ENCODE measurements at places on chromosomes 5 and 9. TPM values are rescaled to one million over a fixed set of nuclear protein-coding genes. Genes with fewer than 3 reads are reported as not detected.

DNA sequence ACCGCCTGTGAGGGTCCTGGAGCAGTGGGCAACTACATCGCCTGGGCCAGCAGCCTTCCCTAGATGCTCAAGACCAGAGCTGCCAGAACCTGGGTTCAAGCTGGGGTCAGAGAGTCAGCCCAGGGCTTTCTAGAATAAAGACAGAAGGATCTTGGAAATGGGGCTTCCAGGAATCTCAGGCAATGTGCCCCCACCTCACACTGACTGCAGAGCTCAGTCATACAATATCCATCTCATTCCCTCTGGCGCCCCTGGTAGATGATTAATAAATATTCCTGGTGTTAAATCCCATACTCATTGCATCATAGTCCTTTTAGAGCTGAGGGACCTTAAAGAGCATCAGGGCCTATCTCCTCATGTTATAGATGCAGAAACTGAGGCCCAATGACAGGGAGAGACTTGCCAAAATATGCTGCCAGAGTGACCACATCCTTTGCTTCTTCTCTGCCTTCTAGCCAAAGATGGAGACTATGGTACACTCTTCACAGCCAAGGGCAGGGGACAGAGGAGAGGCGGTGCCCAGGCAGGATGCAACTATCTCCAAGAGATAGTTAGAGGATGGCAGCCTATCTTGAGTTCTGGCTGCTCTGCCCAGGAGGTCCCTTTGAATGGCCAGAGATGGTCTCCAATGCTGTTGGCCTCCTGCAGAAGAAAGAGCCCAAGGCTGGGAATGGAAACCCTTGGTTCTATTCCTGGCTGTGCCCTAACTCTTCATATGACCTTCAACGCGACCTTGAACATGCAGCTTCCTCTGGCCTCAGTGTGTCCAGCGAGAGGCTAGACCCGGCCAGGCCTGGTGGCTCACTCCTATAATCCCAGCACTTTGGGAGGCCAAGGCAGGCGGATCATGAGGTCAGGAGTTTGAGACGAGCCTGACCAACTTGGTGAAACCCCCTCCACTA lies 36.2 kb upstream of the IL17B start:
- no peak for DNase-seq

GRCh38 chr9:86176468-86176867 lies 77.1 kb upstream of the GOLM1 start:
- peak; percentile 12 for DNase-seq

GRCh38 chr9:34310215-34310614 lies 18.9 kb downstream of the KIF24 start:
- no peak for DNase-seq

- no peak for DNase-seq
Measured at GRCh38 chr5:13664377-13664776, 280.1 kb downstream of the DNAH5 start.

GRCh38 chr5:170597872-170598271 lies 94.1 kb downstream of the KCNIP1 start:
- DNase-seq: peak; percentile 5

DNA sequence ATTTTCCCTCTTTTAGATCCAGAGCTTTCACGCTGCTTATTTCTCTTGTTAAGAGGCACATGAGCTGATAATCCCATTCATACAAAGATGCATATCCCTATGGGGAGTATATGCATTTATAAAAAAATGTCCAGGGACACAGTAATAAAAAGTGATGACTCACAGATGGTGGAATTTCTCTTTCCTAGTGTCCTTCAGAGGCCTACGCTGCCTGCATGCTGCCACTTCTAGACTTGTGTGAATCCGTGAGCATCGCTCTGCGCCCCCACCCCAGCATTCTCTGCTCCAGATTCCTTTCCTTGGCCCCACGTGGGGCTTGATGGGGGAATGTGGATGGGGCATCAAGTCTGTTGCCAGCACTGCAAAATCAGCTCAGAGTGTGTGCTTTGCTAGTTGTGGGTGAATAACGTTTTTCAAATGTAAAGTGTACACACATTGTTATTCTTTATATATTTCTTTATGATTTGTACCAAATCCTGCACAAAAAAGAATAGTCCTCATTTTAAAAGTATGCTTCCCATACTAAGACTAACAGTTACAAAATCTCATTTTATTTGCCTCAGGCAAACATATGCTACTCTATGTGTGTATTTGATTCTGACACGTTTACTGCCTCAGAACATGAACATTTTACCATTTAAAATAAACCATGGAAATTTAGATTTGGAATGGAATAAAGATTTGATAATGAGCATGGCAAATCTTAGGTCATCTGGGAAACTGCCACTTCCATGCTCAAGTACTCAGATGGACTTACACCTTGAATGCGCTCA lies 22.4 kb upstream of the RASGRF2 start:
- DNase-seq: no peak

Gene ZNF366
- 0.96 TPM for total RNA-seq

DNA sequence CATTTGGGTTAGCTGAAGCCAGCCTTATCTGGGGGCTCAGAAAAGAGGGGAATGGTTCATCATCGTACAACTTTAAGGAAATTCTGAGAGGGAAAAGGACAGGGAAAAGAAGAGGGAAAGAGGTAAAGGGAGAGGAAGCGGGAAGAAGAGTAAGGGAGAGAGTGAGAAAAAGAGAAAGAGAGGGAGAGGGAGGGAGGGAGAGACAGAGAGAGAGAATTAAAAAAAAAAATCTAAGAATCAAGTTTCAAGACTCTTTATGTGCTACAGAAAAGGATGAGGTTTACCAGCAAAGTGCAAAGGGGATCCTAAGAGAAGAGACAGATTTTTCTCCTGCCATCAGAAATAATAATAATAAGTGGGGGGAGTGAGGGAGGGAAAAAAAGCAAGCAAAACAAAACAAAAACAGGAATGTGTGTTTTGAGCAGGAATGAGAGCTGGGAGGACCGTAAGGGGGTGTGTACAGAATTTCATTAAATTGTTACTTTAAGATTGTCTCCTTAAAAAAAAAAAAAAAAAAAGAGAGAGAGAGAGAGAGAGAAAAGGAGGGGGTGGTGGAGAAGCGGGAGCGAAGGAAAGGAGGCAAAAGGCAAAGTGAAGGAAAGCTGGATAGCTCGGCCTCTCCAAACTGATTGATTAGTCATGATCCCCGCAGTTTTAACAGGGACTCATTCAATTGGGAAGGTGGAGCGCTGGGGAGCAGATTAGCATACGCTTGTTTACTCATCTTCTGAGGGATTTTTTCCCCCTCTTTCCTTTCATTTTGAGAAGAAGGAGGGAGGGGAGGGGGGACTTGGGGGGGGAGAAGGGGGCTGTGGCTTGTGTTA lies 438 bp upstream of the PAPPA start:
- DNase-seq: no peak

- no peak for DNase-seq
Measured at GRCh38 chr5:154653418-154653763, 101.8 kb upstream of the LARP1 start.

GRCh38 chr5:90289837-90290236 lies 119.7 kb downstream of the CETN3 start:
- no peak for DNase-seq

Gene WNT8A
- not detected for total RNA-seq

Gene SPINK7
- total RNA-seq: not detected

- no peak for DNase-seq
Measured at GRCh38 chr9:13078164-13078563, 201.3 kb downstream of the MPDZ start.

Gene IGIP
- 9.8 TPM for total RNA-seq

GRCh38 chr9:82745919-82746318 lies 317.0 kb downstream of the RASEF start:
- DNase-seq: no peak

Gene PTPRD
- total RNA-seq: 128 TPM

GRCh38 chr5:14178091-14178490 lies 34.9 kb downstream of the TRIO start:
- DNase-seq: no peak

- DNase-seq: peak; percentile 69
Measured at GRCh38 chr9:136438548-136439480, 831 bp downstream of the INPP5E start.

Gene PTGDS
- 2.5 TPM for total RNA-seq

Gene BHMT
- not detected for total RNA-seq
